ENCODE measurements at places on chromosomes 12 and 14.

DNA sequence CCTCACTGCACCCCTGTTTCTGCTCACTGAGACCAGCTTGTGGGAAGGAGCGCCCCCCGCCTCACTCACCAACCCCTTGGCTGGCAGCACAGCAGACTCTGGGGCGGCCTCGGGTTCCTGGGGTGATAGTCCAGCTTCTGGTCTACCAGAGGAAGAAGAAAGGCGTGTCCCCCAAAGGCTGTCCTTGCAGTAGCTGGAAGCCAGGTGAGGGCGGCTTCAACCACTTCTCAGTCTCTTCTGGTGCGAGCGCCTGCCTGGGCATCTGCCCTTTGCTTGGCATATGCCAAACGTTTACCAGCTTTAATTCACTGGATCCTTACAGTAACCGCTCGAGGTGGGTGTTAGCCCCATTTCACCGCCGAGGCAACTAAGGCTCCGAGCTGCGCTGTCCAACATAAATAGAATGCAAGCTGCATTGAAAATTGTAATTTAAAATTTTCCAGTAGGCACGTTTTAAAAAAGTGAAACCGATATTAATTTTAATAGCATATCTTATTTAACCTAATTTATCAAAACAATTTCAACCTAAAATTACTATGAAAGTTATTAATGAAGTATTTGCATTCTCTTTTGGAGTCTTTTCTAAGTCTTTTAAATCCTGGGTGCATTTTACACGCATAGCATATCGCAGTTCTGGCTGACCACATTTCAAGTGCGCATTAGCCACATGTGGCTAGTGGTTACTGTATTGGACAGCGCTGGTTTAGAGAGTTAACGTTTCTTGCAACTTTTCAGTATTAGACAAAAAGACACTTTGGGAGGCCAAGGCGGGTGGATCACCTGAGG lies 872 bp downstream of the FAM177A1 start:
- DNase-seq, result no peak

DNA sequence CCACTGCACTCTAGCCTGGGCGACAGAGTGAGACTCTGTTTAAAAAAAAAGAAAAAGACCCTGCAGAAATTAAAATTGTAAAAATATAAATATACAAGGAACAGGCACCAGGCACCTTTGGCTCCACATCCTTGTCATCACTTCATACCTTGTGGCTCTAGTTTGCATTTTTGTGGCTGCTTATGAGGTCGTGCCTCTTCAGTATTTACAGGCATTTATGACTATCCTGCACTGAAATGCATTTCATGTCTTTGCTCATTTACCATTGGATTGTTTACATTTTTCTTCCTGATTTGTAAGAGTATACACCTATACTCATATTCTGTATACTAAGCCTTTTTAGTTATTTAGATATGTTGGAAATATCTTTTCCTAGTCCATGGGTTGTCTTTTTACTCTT lies 20.1 kb downstream of the BICD1 start:
- DNase-seq, result no peak

GRCh38 chr12:59381106-59381505 lies 214.7 kb upstream of the SLC16A7 start:
- DNase-seq, result no peak

DNA sequence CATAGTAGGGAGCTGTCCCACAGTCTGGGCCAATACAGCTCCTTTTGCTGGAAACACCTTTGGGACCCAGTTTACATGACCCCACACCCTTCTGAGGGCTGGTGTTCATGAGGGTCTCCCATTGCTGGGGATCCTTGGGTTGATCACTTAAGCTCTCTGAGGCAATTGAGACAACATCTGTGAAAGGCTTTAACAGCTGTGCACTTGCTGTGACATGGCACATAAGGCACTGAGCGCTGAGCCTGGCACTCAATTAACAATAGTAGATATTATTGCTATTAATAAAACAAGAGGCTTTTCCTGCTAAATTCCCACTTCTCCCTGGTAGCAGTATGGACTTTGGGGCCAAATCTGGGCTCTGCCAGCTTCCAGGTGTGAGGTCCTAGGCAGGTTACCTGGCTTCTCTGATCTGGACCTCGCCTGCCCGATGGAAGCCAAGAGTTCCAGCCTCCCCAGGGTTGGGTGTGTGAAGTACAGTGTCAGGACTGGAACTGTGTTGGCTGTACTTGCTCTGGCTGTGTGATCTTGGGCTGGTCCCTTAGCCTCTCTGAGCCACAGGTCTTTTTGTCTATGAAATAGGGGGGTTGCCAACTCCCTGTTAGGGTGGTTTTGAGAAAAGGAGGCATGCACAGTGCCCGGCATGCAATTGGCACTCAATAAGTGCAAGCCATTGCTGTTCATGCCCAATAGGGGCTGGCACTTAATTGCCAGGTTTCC lies 3.1 kb downstream of the SH2B3 start:
- DNase-seq, result no peak

DNA sequence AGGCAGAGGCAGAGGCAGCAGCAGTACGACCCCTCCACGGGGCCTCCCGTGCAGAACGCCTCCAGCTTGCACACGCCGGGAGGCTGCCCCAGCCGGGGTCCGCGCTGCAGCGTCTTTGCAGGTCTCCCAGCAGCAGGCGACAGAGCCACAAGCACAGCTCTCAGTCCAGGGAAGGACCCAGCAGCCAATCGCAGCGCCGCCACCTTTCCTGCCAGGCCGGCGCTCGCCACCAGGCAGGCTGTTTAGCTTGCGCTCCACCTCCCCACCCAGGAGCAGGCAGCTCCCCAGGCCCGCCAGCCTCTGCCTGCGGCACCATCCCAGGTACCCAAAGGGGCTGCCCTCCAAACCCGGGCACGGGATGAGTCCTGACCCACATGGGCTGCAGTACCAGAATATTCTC lies 25.2 kb downstream of the DDX51 start:
- DNase-seq, result no peak

GRCh38 chr14:91225025-91225424 lies 19.5 kb downstream of the GPR68 start:
- DNase-seq, result no peak

DNA sequence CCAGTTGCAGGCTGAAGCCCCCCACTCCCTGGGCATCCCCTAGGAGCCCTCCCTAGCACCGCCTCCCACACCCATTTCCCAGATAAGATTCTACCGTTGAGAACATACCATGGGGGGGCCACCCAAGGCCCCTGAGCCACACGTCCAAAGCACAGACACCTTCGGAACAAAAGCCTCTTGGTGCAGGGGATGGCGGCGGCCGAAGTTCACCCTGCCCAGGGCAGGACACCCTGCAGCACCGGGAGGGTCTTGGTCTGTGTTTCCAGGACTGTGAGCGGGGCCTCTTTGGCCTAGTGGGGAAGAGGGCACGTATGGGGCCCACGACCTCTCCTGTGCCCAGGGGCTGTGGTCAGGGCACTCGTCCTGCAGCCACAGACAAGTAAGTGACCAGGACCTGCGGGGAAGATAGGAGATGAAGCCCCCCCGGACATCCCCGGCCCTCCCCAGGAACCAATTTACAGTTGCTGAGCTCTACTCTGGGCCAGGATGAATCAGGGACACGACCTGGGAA lies 154.3 kb upstream of the C14orf180 start:
- no peak for DNase-seq

DNA sequence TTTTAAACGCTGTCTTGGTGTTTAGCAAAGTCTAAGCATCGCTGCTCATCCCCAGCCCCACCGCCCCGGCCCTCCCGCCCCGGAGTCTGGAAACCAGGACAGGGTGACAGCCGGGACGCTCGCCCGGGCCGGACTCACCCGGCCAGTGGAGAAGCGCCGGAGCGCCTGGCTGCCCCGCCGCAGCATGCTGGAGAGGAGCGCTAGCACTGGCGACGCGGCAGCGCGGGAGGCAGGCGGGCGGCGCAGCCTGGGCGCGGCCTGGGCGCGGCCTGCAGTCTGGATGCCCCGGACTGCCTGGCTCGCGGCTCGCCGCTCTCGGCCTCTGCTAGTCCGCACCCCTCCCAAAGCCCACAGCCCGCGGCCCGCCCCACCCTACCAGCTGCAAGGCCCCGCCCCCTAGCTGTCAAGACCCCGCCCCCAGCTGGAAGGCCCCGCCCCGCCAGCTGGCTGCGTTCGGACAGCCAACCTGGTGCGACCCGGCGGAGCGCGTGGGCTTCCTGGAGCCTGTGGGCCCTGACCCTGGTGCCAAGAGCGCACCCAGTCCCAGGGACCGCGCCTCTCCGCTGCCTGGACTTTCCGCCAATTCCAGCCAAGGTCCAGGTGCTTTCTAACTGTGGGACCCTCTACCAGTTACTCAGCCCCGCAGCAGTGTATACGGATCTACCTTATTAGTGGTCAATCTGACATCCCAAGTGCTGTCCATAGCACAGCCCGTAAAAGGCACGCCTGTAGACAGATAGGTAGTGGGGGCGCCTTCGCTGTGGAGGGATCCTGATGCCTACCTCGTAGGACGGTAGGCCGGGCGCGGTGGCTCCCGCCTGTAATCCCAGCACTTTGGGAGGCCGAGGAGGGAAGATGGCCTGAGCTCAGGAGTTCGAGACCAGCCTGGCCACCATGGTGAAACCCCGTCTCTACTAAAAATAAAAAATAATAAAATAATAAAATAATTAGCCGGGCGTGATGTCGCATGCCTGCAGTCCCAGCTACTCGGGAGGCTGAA lies at the start of gene ALDH1L2:
TSS of gene ALDH1L2 (minus strand) at position 208 of the 1,000 bp plus-strand sequence. CDS start at position 186, 22 bp downstream.
- no peak for DNase-seq

DNA sequence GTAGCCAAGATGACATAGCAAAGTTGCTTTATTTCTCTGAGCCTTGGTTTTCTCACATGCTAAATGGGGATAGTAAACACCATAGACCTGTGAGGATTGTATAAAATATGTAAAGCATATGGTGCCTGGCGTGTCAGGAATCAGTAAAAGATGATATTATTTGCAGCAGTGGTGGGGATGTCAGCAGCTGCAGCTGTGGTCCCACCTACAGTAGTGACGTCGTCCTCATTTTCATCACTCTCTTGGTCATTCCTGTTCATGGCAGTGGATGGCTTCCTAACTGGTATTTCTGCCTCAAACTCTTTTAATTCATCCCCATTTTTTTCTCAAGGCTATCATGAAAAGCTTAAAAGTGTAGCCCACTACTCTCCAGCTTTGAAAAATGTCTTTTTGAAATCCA lies 12.1 kb downstream of the BMAL2 start:
- no peak for DNase-seq

GRCh38 chr14:103058164-103059055 lies 1.1 kb upstream of the CDC42BPB start:
- DNase-seq, result no peak

DNA sequence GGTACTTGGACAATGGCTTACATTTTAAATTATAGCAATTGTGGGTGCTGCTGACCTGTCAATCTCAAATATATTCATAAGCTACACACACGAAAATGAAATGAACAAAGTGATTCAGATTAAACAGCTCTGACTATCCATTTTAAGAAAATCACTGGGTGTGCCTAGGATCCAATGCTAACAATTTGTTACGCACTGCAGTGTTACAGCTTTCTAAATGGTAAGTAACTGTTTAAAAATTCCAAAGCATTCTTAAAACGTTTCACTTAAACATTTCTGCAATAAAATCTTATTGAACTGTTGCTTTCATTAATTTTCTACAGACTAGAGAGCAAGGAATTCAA lies 18.9 kb downstream of the LMO3 start:
- no peak for DNase-seq

DNA sequence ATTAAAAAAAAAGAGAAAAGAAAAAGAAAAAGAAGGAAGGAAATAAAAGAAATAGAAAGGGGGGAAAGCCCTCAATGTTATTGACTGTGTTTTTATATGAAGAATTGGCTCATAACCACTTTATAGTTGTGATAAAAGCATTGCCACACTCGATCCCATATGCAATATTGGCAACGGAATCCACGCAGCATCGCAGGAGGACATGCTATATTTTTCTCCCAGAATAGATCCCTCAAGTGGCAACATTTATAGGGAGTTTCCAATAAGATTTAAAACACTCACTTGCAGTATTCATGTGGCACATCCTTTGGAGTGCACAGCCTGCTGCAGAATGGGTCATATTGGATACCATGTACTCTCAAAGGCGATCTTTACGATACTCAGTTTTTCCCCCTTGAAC lies 223.3 kb downstream of the EGLN3 start:
- no peak for DNase-seq

GRCh38 chr14:55433880-55434804 lies 6.3 kb downstream of the TBPL2 start:
- no peak for DNase-seq

DNA sequence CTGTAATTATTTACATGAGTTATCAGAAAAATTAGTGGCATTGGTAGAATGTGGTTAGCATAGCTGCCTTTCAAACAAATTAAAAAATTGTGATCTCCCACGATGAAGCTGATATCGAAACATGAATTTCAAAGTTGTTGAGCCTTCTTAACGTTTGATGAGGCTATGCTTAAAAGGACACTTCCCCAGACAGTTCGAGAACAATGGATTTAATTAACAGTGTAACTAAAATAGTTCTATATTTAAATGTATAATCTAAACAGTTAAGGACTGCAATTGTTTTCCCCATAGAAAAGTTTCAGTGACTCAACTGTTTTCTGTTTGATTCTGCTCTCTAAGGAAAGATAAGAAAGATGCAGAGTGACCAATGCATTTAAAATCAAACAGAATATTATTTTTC lies 1.6 kb downstream of the CLEC2B start:
- DNase-seq, result no peak

- no peak for DNase-seq
Measured at GRCh38 chr12:67645126-67645525, 3.4 kb upstream of the DYRK2 start.

GRCh38 chr12:62640910-62641448 lies 174.4 kb downstream of the MON2 start:
- DNase-seq, result no peak

DNA sequence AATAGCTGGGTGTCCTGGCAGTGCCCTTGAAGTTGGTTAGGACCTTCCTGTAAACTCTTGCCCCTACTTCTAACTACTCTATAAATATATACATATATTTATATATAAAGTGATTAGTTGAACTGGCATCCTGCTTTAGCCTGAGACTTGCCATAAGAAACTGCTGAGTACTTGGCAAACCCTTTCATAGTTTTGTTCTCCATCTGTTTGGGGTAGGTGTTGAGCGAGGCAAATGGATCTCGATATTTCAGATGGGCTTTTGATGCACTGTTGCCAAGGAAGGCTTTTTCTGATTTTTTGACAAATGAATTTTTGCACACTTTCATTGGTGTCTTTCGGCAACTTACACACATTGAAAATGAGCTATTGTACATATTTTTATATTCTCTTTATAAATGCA lies 10.4 kb downstream of the CALM1 start:
- no peak for DNase-seq

- no peak for DNase-seq
Measured at GRCh38 chr12:30908076-30908721, 18.3 kb upstream of the TSPAN11 start.

DNA sequence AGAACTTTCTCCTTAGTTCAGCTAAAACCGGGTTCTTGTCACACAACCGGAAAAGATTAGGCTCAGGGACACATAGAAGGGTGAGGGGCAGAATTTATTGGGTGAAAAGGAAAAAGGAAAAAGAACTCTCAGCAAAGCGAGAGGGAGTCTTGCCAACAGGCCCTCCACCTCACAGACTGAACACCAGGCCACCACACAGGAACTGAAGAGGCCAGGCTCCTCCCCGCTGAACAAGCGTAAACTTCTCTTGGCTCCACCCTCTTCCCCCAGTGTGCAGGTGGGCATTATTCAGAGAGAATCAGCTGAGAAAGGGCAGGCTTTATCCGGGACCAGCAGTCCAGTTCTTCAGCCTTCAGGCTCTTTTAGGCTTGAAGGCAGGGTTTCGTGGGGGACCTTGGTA lies 125.6 kb upstream of the FGD4 start:
- no peak for DNase-seq
